ENCODE measurements at places on chromosomes 12 and 14.

DNA sequence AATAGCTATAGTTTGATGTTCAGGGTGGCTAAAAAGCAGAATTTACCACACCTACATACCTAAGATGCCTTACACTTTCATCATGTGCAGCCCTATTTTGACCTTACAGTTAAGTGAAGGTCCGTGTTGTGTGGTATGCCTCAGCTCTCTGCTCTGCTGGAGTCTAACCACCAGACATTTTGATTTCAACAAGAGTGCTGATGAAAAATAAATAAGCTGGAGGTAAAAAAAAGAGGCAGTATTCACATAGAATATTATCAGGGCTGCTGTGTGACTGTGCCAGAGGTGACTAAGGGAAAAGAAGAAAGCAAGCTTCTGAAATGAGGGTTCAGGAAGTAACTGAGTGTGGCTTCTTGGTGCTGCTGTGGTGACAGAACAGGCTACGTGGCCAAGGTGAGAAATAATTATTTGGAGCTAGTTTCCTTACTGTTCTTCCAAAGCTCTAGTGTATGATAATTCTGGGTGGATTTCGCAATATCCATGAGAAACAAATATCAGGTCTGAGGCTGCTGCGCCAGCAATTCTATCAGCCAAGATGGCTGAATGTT, 188.8 kb downstream of the STXBP6 start:
- peak; percentile 85 for DNase-seq

GRCh38 chr12:120067901-120068300, 48.7 kb downstream of the RAB35 start:
- DNase-seq, result no peak

GRCh38 chr14:103869406-103870143, 22.2 kb upstream of the PPP1R13B start:
- DNase-seq, result no peak

DNA sequence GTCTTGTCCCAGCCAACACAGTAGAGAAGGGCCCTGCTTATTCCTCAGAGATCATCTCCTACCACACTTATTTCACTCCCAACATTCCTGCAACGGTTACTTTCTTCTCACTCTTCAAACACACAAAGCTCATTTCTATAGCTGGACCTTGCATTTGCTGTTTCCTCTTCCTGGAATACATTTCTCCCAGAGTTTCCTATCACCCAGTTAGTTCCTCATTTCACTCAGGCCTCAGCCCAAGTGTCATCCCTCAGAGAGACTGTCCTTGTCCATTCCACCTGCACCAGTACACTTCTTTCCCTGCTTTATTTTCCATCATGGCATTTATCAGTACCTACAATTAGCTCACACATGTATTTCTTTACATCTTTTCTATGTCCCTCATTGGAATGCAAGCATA, 14.7 kb upstream of the STK38L start:
- no peak for DNase-seq

DNA sequence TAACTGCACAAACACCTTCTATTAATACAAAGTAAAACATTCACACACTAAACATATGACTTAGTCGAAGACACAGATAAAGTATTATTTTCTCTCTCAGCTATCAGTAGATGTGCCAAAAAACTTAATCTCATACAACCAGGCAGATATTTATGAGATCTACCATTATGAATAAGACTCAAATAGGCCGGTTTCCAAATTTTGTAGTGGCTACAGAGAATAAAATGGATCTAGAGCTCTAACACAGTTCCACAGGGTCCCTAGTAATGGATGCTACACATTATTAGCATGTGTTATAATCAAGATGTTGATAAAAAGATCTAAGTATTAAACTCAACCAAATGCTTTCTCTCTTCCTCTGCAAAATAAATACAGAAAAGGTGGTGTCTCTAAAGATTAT, 10.4 kb downstream of the SAV1 start:
- DNase-seq, result no peak
